Upper lobe of right lung (tissue), 1 donor: ENCODE measurements at places on chromosomes 11 and 22. TPM values are rescaled to one million over a fixed set of nuclear protein-coding genes. Genes with fewer than 3 reads are reported as not detected.

The PNPLA5 gene
- total RNA-seq, result not detected

The KCNQ1OT1 gene
- total RNA-seq, result 2.0 TPM

The PICK1 gene
- 31.8 TPM for total RNA-seq

The GLYATL1 gene
- not detected for total RNA-seq

The CHRM1 gene
- total RNA-seq, result 4.7 TPM

The APOBEC3H gene
- total RNA-seq, result 0.84 TPM

The UPB1 gene
- total RNA-seq, result 1.5 TPM

The OR8D4 gene
- total RNA-seq, result not detected

The SEPTIN5 gene
- 11.5 TPM for total RNA-seq

The XPNPEP3 gene
- total RNA-seq, result 15.0 TPM

The ZP1 gene
- total RNA-seq, result not detected

GRCh38 chr11:12725055-12725862 is 51.0 kb downstream of the TEAD1 start:
- no peak for DNase-seq
- H3K4me1 ChIP-seq, result peaks cover 35% of the 10 kb centered on the region
- peak overlapping the region; percentile 17 for H3K27ac ChIP-seq
- H3K27me3 ChIP-seq, result no peaks in the 10 kb centered on the region
- H3K4me3 ChIP-seq, result no peak overlapping the region

GRCh38 chr11:32635819-32636218 is 52.2 kb downstream of the EIF3M start:
- H3K27ac ChIP-seq, result no peak overlapping the region
- H3K4me1 ChIP-seq, result no peaks in the 10 kb centered on the region
- no peaks in the 10 kb centered on the region for H3K36me3 ChIP-seq
- no peaks in the 10 kb centered on the region for H3K27me3 ChIP-seq
- H3K4me3 ChIP-seq, result no peak overlapping the region

- peaks cover 94% of the 10 kb centered on the region for H3K36me3 ChIP-seq
- no peak overlapping the region for H3K27ac ChIP-seq
- H3K4me3 ChIP-seq, result no peak overlapping the region
- peaks cover 27% of the 10 kb centered on the region for H3K4me1 ChIP-seq
Observed at GRCh38 chr22:42808521-42808920, 48.6 kb downstream of the ARFGAP3 start.

DNA sequence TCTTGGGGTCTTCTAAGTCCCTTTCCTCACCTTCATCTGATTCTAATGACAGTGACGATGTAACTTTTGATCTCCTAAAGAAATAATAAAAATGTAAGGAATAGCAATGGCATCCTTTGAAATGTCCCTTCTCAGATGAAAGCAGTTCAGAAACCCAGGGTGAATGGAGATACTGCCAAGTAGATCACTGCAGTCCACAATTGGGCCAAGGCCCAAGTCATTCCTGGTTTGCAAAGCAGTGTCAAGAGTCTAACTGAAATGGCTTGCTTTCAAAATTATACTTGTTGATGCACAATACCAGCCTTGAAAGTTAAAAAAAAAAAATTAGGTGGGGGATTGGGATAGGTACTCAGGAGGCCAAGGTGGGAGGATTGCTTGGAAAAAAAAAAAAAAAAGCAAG is 20.4 kb downstream of the ASCC2 start:
- no peak overlapping the region for H3K27ac ChIP-seq
- peaks cover 80% of the 10 kb centered on the region for H3K36me3 ChIP-seq
- no peaks in the 10 kb centered on the region for H3K27me3 ChIP-seq
- no peak for DNase-seq

- peak; percentile 77 for DNase-seq
- peak overlapping the region; percentile 25 for H3K4me3 ChIP-seq
- H3K36me3 ChIP-seq, result no peaks in the 10 kb centered on the region
- H3K27me3 ChIP-seq, result no peaks in the 10 kb centered on the region
- peak overlapping the region; percentile 90 for H3K27ac ChIP-seq
- H3K4me1 ChIP-seq, result peaks cover 37% of the 10 kb centered on the region
Observed at GRCh38 chr11:10899121-10899830, 41.4 kb upstream of the ZBED5 start.

GRCh38 chr11:25910086-25910485 is 421.8 kb upstream of the ANO3 start:
- DNase-seq, result no peak
- no peaks in the 10 kb centered on the region for H3K36me3 ChIP-seq

DNA sequence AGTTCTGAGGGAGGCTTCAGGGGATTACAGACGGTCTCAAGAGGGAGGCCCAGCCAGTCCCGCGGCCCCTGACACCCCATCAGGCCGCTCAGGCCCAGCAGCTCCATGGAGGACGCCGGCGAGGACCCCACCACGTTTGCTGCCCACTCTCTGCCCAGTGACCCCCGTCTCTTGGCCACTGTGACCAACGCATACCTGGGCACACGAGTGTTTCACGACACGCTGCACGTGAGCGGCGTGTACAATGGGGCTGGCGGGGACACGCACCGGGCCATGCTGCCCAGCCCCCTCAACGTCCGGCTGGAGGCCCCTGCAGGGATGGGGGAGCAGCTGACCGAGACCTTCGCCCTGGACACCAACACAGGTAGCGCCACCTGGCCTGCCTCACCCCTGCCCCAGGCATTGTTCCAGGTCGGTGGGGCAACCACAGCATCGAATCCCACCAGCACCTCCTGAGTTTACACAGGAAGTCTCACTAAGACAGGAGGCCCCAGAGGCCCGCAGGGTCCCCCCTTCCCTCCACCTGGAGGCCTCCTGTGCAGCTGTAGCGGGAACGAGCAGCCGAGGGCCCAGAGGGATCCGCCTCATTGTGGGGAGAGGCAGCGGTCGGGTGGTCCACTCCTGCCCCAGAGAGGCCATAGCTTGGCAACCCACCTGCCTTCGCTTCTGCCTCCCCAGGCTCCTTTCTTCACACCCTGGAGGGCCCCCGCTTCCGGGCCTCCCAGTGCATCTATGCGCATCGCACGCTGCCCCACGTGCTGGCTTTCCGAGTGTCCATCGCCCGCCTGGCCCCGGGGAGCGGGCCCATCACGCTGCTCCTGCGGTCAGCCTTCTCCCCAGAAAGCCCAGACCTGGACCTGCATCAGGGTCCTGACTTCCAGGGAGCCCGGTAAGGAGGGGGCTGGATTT is 1.0 kb downstream of the PGGHG start:
- H3K4me3 ChIP-seq, result peak overlapping the region; percentile 69
- peaks cover 4% of the 10 kb centered on the region for H3K36me3 ChIP-seq
- DNase-seq, result peak; percentile 64
- peaks cover 12% of the 10 kb centered on the region for H3K27me3 ChIP-seq
- peak overlapping the region; percentile 47 for H3K27ac ChIP-seq
- peaks cover 18% of the 10 kb centered on the region for H3K4me1 ChIP-seq

DNA sequence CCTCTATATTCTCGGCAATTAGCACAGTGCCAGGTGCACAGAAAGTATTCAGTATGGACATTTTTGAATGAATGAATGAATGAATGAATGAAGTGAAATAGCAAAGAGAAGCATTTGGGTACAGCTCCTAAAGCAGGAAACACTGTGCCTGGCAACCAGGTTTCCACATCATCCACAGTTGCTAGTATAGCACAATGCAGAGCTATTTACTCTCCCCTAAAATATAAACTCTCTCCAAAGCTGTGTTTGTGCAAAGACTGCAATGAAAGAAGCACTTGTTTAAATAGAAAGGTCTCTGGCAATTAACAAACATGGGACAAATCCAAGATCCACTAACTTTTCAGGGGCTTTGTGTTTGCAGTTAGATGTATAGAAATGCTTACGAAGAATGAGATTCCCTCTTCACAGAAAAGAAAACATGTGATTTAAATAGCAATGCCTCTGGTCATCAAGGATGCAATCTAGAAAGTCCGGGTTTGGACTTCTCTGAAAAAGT is 103.0 kb upstream of the OPCML start:
- H3K27me3 ChIP-seq, result no peaks in the 10 kb centered on the region
- H3K27ac ChIP-seq, result no peak overlapping the region
- no peak overlapping the region for H3K4me3 ChIP-seq

DNA sequence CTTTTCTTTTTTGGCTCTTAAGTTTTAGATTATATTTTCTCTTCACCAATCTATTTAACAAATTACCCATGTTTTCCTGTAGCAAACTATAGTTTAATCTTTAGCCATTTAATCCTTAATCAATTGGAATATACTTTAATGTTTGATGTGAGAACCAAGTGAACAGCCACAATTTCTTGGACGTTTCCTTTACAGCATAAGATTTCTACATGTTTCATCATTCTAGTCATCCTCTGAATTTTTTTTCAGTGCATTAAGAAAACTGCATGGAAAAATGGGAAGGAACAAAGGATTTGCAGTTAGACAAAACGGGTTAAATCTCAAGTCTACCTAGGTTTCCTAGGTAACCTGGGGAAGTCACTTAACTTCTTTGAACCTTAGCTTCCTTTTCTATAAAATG is 507.1 kb upstream of the CCDC90B start:
- DNase-seq, result no peak
- H3K27ac ChIP-seq, result no peak overlapping the region

GRCh38 chr11:64876229-64876750 is 2.1 kb downstream of the EHD1 start:
- DNase-seq, result no peak
- H3K27me3 ChIP-seq, result no peaks in the 10 kb centered on the region
- H3K36me3 ChIP-seq, result peaks cover 34% of the 10 kb centered on the region
- H3K4me3 ChIP-seq, result peak overlapping the region; percentile 99
- H3K27ac ChIP-seq, result peak overlapping the region; percentile 88

- H3K27ac ChIP-seq, result no peak overlapping the region
- H3K4me1 ChIP-seq, result no peaks in the 10 kb centered on the region
- H3K4me3 ChIP-seq, result no peak overlapping the region
- DNase-seq, result no peak
- H3K27me3 ChIP-seq, result peaks cover 6% of the 10 kb centered on the region
Observed at GRCh38 chr11:116055064-116055463, 550.8 kb upstream of the CADM1 start.

DNA sequence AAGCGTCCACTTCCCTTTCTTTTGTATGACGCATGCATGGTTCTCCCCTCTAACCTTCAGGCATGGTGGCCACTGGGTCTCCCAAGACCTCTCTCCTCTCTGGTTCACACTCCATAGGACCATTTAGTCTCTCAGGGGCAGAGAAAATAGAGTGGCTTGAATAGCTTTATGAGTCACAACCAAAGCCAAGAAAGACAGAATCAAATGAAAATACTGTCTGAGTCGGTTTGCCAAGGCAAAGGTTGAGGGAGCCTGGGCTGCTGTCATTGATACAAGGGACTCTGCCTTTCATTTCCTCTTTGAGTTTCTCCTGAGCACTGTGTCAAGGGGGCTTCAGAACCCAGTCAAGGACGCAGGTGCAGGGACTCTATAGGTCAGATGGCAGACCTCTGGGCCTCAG is 44.2 kb downstream of the TENM4 start:
- no peaks in the 10 kb centered on the region for H3K27me3 ChIP-seq
- H3K4me1 ChIP-seq, result no peaks in the 10 kb centered on the region
- H3K36me3 ChIP-seq, result no peaks in the 10 kb centered on the region
- no peak for DNase-seq

GRCh38 chr11:62445314-62445740 is 26.5 kb downstream of the SCGB1A1 start:
- no peak overlapping the region for H3K4me3 ChIP-seq
- H3K27me3 ChIP-seq, result no peaks in the 10 kb centered on the region
- peaks cover 33% of the 10 kb centered on the region for H3K4me1 ChIP-seq

DNA sequence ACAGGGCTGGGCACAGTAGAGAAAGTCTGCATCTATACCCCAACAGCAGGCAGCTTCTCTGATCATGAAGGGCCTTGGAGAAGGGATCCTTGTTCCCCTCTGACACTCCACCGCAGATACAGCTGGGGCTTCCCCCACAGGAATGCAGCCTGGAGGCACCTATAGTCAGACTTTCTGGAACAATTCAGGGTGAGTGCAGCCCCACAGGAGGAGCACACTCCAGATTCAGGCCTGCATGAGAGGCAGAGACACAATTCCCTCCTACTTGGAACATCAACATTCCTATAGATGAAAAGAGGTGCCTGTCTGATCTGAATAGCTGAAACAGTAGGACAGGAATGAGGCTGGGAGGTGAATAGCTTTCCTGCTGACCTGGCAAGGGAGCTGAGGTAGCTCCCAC is 1298.0 kb upstream of the CNTN5 start:
- H3K4me1 ChIP-seq, result no peaks in the 10 kb centered on the region
- no peak overlapping the region for H3K27ac ChIP-seq
- DNase-seq, result no peak
- no peak overlapping the region for H3K4me3 ChIP-seq
- no peaks in the 10 kb centered on the region for H3K36me3 ChIP-seq

DNA sequence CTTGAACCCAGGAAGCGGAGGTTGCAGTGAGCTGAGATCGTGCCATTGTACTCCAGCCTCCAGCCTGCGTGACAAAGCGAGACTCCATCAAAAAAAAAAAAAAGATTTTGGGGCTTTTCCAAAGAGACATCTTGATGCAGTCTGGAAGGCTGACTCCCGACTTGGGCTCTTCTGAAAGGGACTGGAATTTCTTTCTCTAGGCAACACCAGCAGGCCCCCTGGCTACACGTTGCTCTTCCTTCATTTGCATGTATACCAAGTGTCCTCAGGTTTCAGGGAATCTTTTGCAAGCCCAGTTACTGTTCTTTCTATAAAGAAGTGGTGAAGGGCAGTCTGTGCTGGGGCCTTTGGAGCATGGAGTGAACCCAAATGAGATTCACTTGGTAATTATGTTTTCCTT is 211.0 kb downstream of the GRIK4 start:
- no peaks in the 10 kb centered on the region for H3K4me1 ChIP-seq
- H3K27ac ChIP-seq, result no peak overlapping the region
- no peak for DNase-seq
- H3K36me3 ChIP-seq, result no peaks in the 10 kb centered on the region
- H3K4me3 ChIP-seq, result no peak overlapping the region
- H3K27me3 ChIP-seq, result no peaks in the 10 kb centered on the region

GRCh38 chr11:86069408-86070101 is 671 bp upstream of the PICALM start:
- peak overlapping the region; percentile 88 for H3K4me3 ChIP-seq
- H3K27me3 ChIP-seq, result no peaks in the 10 kb centered on the region
- no peak for DNase-seq
- H3K4me1 ChIP-seq, result peaks cover 22% of the 10 kb centered on the region

DNA sequence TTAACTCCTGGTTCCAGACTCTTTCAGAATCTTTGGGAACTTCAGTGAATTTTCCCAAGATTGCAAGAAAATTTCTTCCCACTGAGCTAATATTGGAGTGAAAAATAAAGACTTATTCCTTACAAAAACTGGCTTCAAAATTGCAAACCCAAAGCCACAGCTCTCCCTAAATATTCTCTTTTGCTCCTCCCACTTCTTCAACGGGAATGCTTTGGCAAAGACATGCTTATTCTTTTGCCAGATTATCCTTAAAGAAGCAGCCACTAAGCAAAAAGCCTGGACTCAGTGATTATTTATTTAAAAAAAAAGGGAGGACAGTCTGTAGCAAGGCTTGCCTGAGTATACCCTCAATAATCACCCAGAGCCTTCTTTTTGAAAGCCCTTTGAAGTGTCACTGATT is 902.4 kb upstream of the CCDC90B start:
- no peaks in the 10 kb centered on the region for H3K4me1 ChIP-seq
- no peak overlapping the region for H3K27ac ChIP-seq
- no peaks in the 10 kb centered on the region for H3K27me3 ChIP-seq
- no peak for DNase-seq

- no peak for DNase-seq
- H3K27me3 ChIP-seq, result no peaks in the 10 kb centered on the region
- H3K27ac ChIP-seq, result no peak overlapping the region
- no peaks in the 10 kb centered on the region for H3K36me3 ChIP-seq
- no peak overlapping the region for H3K4me3 ChIP-seq
Observed at GRCh38 chr11:70654016-70654415, 255.7 kb downstream of the CTTN start.

- DNase-seq, result no peak
- no peak overlapping the region for H3K4me3 ChIP-seq
- H3K27ac ChIP-seq, result no peak overlapping the region
Observed at GRCh38 chr11:24437123-24437522, 59.7 kb upstream of the LUZP2 start.
